Breast epithelium (tissue), 4 donors: ENCODE measurements at places on chromosomes 13 and 19.

- H3K27me3 ChIP-seq = no peaks in the 10 kb centered on the region
- H3K27ac ChIP-seq = no peak overlapping the region
- no peak for DNase-seq
- H3K4me3 ChIP-seq = no peak overlapping the region
Observed at GRCh38 chr13:46799139-46799538, 2.2 kb upstream of the ESD start.

GRCh38 chr13:76884186-76884906 lies 1.9 kb downstream of the KCTD12 start:
- DNase-seq = no peak
- H3K27me3 ChIP-seq = no peaks in the 10 kb centered on the region
- H3K27ac ChIP-seq = peak overlapping the region; percentile 77
- H3K4me3 ChIP-seq = peak overlapping the region; percentile 87

DNA sequence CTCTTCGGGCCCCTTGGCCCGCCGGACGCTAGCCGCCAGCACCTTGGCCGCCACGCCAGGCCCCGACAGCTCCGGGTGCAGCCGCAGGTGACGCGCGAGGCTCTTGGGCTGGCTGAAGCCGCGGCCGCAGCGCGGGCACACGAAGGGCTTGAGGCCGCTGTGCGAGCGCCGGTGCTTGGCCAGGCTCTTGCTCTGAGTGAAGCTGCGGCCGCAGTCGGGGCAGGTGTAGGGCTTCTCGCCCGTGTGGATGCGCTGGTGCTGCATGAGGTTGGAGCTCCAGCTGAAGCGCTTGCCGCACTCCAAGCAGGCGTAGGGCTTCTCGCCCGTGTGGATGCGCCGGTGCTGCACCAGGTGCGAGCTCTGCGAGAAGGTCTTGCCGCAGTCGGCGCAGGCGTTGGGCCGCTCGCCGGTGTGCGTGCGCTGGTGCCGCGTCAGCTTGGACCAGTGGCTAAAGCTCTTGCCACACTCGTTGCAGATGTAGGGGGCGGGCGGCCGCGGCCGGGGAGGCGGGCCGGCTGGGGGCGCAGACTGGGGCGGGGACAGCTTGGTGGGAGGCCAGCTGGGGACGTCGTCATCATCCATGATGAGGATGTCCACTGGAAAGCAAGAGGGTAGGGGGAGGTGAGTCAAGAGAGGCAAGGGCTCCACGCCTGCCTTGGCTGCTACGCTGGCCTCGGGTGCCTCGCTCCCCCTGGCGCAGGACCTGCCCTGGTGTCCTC lies 32.4 kb downstream of the ZNF787 start:
- no peaks in the 10 kb centered on the region for H3K27me3 ChIP-seq
- no peaks in the 10 kb centered on the region for H3K4me1 ChIP-seq
- no peak overlapping the region for H3K27ac ChIP-seq
- DNase-seq = no peak

DNA sequence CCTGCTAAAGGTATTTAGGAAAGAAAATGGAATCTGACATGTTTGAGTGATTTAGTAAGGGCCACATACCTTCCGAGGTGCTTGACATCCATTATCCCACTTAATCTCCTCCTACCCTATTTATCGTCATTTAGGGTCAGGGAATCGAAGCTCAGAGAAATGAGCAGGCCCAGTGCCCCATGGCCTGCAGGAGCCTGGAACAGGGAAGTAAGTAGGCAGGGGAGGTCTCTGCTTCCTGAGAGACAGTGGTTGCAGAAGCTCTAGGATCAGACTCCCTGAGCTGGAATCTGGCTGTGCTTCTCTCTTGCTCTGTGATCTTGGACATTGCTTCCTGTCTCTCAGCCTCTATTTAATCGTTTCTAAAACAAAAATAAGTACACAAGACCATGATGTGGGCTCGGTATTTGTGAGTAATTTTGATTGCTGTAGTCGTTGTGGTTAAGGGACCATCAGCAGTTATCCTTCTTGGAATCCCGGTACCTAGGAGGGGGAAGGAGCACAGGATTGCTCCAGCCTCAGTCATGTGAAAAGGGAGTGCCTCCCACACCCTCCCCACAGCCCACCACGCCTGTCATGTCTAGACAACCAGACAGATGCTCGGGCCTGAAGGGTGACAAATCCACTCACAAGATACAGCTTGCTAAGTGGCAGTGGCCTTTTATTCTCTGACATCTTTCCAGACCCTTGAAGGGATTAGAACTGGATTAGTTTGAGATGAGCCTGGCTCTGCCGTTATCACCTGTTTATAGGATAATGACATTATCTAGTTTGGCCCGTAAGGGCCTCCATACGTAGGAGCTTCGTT lies 169.2 kb upstream of the TSHZ3 start:
- H3K27ac ChIP-seq = no peak overlapping the region
- no peak overlapping the region for H3K4me3 ChIP-seq
- no peak for DNase-seq
- H3K36me3 ChIP-seq = no peaks in the 10 kb centered on the region
- H3K4me1 ChIP-seq = no peaks in the 10 kb centered on the region

- no peak overlapping the region for H3K27ac ChIP-seq
- H3K4me1 ChIP-seq = no peaks in the 10 kb centered on the region
- no peak overlapping the region for H3K4me3 ChIP-seq
- no peaks in the 10 kb centered on the region for H3K27me3 ChIP-seq
Observed at GRCh38 chr13:102879793-102880499, 34.1 kb downstream of the ERCC5 start.

GRCh38 chr13:64993514-64994164 lies 2236.5 kb downstream of the PCDH9 start:
- H3K4me3 ChIP-seq = no peak overlapping the region
- H3K27ac ChIP-seq = no peak overlapping the region
- no peaks in the 10 kb centered on the region for H3K4me1 ChIP-seq
- H3K27me3 ChIP-seq = no peaks in the 10 kb centered on the region
- H3K36me3 ChIP-seq = no peaks in the 10 kb centered on the region
- DNase-seq = no peak

DNA sequence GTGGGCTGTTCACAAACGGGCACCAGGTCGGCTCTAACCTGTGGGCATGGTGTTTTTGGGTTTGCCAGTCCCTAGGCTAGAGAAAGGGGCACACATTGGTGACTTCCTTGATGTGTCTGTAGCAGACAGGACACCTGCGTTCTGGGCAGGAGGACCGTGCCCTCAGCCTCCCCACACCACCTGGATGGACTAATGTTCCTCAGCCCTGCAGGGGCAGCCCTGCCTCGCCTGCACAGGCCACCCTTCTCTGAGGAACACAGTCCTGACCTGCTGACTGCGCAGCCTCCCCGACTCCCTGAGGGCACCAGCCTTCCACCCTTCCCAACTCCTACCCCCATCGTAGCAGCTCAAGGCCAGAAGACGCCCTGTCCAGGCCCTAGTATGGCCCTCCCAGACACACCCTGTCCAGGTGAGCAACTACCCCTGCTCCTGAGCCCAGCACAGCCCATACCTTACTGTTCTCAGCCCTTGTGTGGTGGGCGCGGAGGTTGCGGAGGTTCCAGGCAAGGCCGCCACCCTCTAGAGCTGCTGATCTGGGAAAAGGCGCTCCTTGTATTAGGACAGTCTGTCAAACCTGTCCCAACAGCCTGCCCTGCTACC lies 55.7 kb downstream of the GGACT start:
- H3K36me3 ChIP-seq = no peaks in the 10 kb centered on the region
- no peaks in the 10 kb centered on the region for H3K27me3 ChIP-seq
- no peaks in the 10 kb centered on the region for H3K4me1 ChIP-seq

GRCh38 chr13:97015661-97016350 lies 21.5 kb upstream of the OXGR1 start:
- no peak for DNase-seq
- H3K27me3 ChIP-seq = no peaks in the 10 kb centered on the region
- no peaks in the 10 kb centered on the region for H3K36me3 ChIP-seq
- H3K4me1 ChIP-seq = peaks cover 6% of the 10 kb centered on the region

DNA sequence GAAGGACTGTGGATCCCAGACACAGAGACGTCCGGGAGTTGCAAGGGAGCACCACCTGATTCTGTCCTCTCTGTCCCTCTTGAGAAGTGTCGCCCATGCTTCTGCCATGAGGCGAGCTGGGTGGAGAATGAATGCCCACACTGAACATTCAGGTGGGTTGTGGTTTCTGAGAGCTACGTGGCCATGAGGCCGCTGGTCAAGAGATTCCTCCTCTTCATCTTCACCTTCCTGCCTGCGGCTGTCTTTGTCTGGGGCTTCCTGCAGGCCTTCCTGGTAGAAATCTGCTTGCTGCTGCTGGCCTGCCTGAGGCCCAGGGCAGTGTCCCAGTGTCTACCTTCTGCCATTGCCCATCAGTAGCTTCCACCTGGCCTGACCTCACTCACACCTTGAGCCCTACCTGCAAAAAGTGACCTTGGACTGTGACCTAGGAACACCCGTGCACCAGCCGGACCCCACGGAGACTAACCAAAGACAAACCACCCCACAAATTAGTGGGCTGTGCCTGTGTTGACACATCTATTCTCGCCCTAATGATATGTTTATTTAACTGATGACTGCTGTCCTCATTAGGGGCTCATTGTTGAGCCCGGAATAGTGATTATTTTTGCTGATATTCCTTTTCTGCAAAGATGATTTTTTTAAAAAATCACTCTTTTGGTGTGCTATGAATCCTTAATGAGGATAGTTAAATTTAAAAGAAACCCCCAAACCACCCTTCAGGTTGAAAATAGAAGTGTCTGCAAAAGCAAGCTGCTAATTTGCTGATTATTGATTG lies 38.7 kb upstream of the ZNF536 start:
- no peak for DNase-seq
- H3K27me3 ChIP-seq = no peaks in the 10 kb centered on the region
- H3K4me1 ChIP-seq = no peaks in the 10 kb centered on the region
- H3K27ac ChIP-seq = no peak overlapping the region
- H3K36me3 ChIP-seq = no peaks in the 10 kb centered on the region

DNA sequence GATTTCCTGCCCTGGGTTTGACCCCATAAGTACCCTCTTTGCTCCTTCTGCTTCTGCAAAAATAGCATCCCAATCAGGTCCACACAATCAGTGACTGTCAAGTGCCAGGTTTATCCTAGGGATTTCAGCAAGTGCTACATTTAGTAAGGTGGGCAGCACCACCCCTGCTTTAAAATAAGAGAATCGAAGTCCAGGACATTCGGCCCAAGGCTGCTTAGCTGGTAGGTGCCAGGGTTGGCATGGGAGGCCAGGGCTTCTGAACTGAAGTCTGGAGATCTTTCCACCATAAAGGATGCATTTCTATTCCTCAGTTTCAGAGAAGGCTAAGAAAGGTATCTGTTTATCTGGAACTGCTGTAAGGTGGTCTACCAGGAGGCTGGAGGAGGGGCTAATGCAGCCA lies 408.3 kb downstream of the ZNF536 start:
- H3K27ac ChIP-seq = peak overlapping the region; percentile 9
- no peaks in the 10 kb centered on the region for H3K27me3 ChIP-seq

DNA sequence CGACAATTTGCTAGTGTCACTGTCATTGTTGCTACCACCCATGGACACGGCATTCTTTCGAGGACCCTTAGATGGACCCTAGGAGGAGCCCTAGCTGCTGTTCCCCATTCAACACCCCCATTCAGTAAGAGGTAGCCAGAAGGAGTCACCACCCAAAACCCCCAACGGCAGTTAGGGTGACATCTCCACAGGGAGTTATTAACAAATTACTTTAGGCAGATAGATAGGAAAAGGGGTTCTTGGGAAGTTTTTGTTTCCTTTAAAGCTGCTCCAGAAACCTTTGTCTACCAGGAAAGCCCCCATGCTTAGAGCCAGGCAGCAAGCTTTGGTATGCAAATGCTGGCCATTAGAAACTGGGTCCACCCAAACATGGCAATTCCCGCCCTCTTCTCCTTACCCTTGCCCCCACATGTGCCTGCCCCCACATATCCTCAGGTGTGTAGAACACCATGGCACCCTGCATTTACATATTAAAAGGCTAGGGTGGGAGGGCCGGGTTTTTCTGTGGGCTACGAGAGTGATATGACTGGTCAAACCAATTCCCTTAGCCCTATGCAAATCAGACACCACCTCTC lies 190.9 kb downstream of the SLITRK6 start:
- no peaks in the 10 kb centered on the region for H3K27me3 ChIP-seq
- no peak overlapping the region for H3K4me3 ChIP-seq
- H3K36me3 ChIP-seq = no peaks in the 10 kb centered on the region
- DNase-seq = no peak

- no peak for DNase-seq
- H3K27me3 ChIP-seq = no peaks in the 10 kb centered on the region
- H3K36me3 ChIP-seq = no peaks in the 10 kb centered on the region
- no peak overlapping the region for H3K4me3 ChIP-seq
- H3K4me1 ChIP-seq = no peaks in the 10 kb centered on the region
Observed at GRCh38 chr13:35881360-35881759, 249.8 kb downstream of the DCLK1 start.

- DNase-seq = no peak
- no peak overlapping the region for H3K4me3 ChIP-seq
- no peaks in the 10 kb centered on the region for H3K4me1 ChIP-seq
- no peaks in the 10 kb centered on the region for H3K27me3 ChIP-seq
- no peak overlapping the region for H3K27ac ChIP-seq
Observed at GRCh38 chr13:49418206-49418605, 25.7 kb downstream of the CAB39L start.

DNA sequence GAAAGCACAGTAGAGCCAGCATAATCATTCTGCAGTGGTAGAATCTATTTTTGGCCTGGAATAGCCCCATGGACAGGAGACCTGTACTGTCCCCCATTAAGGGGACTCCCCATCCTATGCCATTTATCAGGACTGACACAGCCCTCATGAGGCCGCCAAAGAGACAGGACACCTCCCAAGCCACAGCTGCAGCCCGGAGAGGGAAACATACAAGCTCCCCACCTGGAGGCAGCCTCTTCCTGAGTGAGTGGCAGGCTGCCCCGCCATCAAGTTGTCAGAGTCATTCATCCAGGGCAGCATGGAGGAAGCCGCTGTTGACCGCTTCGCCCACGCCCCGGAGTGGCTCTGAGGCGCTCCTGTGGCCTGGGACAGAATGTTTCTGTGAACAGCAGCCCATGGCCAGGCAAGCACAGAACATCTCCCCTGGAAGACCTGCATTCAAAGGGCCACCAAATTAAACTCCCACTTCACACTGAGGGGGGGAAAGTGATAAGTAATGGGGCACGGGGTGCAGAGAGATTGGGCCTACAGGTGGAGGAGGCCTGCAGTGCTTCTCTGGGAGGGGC lies 111.3 kb downstream of the ZDHHC20 start:
- no peaks in the 10 kb centered on the region for H3K36me3 ChIP-seq
- no peaks in the 10 kb centered on the region for H3K27me3 ChIP-seq
- no peak for DNase-seq
- H3K4me1 ChIP-seq = no peaks in the 10 kb centered on the region
- no peak overlapping the region for H3K27ac ChIP-seq
